ENCODE measurements at places on chromosomes 1 and 21.

- no peak for DNase-seq
Observed at GRCh38 chr1:14366091-14367018, 232.1 kb upstream of the KAZN start.

- no peak for DNase-seq
Observed at GRCh38 chr1:61058483-61059245, 23.7 kb upstream of the NFIA start.

DNA sequence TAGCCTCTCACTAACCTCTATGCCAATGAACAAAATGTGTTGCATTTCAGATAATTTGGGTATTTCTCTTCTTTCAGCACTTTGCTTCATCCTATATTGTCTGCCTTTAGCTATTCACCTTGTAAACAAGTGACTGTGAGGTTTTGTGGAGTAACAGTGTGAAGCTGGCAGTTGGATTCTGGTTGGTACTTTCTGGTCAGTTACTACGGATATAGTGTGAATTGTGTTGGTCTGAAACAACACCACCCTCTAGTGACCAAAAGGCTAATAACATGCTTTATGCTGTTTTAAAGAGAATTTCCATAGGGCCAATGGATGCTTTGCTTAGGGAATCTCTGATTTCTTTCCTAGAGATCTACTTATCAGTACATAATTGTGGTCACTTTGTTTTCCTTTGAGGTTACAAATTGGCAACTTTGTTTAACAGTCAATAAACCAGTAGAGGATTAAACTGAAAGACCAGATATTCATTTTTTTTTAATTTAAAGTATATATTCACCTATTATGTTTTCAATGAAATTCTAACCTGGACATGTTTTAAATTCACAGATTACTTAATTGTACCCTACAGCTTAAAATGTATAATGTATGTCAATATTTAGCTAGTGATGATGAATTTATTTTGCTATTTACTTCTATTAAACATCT is 2.5 kb upstream of the PTGER3 start:
- peak; percentile 42 for DNase-seq

DNA sequence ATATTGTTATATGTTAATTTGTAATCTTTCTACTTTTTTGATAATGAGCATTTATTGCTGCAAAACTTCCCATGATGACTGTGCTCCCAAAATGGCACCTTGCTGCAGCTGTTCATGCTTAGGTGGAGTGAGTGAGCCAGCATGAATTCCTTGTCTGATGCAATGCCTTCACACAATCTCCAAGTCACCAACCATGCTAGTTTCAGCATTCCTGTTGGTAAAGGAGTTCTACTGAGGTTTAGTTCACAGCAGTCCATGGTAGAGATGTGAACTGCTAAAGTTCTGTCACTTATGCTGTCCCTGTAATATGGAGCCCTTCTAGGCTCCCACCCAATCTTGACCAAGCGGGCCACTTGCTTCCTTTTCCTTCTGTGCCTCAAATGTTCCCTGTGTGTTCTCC is 26.2 kb upstream of the PRKACB start:
- DNase-seq: peak; percentile 25

DNA sequence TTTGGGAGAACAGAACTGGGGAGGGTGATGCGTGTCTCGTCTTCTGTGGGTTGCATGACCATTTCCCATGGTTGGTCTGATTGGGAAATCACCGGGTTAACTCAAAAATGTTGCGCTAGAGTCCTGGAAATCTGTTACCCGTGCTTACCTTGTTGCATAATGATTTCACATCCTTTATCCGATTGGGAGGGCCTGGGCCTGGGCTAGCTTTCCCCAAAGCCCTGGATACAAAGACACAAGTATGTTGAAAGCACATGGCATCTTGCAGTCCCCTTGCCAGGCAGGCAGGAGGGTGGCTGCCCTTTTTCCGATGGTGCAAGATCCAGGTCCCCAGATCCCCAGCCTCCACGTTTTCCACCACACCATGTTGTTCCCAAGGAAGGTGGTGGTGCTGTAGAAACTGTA is 582 bp downstream of the TRPM2 start:
- DNase-seq: no peak

DNA sequence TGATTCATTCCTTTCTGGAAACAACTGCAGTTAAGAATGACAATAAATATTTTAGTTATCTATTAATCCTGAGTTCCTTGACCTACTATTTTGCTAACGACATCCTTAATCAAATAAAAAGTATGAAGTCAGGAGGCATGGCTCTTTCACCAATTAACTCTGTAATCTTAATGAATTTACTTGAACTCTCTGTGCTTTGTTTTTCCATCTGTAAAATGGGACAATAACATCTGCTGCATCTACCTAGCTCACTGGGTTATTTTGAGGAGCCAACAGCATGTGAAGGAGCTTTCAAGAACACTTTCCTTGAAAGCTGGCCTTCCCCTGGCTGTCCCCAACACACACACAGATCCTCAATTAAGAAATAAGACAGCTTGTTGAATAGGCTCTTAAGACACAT is 47.9 kb downstream of the COLGALT2 start:
- DNase-seq: no peak

All from AG09319 (cell line).